Fibroblast of mammary gland (primary cell): ENCODE measurements at places on chromosomes 1 and 21.
A peak's percentile ranks its signal among the peaks of the same experiment; 100 is the strongest.

DNA sequence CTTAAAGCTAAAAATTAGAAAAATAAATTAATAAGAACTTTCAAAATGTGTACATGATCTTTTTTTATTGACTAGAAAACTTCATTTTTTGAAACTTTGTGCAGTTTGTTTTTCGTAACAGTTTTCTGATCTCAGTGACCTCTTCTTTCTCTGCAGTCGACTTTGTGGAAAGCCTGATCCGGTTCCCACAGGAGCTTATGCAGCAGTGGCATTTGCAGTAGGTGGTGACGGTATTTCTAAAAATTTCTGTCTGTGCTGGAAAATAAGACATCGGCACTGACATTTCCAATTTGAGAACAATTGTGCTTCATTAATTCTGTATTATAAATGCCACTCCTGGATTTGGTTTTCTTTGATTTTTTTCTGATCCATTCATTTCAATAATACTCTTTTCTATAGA is 68.8 kb downstream of the CLDN17 start:
- DNase-seq = no peak

DNA sequence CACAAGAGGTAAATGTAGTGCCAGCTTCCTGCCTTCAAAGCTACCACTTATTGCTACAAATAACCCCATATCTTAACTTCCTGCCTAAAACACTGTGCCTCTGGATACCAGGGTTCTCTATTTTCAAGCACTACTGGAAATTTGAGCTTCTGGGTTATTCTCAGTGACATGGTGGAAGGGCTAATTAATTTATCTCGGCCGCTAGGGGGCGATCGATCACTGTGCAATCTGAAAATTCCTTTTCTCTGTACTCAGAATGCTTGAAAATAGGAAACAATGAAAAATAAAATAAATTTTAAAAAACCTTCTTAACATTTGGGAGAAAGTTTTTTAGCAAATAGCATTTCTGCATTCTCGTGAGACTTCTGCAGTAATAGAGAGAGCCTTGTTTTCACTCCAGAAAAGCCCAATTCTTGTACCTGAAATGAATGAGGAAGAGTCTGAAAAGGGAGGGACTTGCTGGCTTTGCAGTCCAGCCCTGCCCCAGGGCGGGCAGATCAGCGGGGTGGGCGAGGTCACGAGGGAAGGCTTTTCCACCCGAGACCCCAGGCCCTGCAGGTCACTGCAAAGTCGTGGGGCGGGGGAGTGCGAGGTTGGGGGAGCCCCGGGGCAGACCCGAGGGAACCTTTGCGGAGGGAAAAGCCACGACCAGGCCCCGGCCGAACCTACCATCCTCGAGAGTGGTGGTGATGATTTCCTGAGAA is 276.7 kb downstream of the PCP4 start:
- peak; percentile 35 for DNase-seq

- DNase-seq = no peak
Observed at GRCh38 chr1:228334226-228334935, 72.3 kb downstream of the TRIM11 start.

DNA sequence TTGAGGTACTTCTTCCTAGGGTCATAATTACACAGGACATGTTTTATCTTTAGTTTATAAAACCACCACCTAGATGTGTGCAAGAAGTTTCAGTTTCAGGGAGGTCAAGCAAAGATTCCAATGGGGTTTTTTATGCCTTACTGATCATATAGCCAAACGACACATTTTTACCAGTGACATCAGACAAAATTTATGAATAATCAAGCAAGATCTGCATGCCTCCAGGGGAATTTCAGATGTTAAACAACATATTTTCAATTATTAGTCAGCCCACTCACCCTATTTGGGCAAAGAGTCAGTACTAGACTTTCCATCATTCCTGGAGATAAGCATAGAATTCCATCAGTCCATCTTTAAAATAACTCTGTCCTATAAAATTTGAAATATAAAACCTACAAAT is 867.4 kb downstream of the KCNT2 start:
- no peak for DNase-seq
